Eye (tissue), 1 donor: ENCODE measurements at places on chromosomes 11 and 22.

- DNase-seq: peak; percentile 29
Measured at GRCh38 chr11:110525883-110526282, 96.1 kb downstream of the FDX1 start.

DNA sequence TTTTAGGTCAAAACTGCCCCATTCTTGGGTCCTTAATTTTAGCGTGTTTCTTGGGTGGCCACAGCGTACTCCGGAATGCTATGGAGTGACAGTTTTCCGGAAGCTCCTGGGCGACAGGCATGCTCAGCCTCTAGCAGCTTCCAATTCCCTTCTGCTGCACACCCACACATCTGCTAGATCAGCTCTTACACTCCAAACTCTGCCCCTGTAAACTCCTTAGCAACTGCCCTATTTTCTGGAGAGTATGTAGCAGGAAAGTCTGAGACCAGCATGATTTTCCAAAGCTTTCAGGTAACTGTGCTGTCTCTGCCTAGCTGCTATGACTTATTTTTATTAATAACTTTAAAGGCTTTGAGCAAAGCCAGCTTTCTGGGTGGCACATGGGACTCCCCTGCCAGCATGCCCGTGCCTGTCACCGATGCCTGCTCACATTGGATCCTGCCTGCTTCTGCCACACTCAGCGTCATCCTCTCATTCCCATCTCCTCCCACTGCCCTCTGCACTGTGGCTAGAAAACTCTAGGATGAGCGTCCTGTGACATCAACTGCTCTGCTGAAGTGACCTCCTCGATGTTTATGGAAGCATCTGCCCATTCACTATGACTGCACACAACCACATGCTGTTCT is 17.3 kb downstream of the TOLLIP start:
- DNase-seq: no peak

DNA sequence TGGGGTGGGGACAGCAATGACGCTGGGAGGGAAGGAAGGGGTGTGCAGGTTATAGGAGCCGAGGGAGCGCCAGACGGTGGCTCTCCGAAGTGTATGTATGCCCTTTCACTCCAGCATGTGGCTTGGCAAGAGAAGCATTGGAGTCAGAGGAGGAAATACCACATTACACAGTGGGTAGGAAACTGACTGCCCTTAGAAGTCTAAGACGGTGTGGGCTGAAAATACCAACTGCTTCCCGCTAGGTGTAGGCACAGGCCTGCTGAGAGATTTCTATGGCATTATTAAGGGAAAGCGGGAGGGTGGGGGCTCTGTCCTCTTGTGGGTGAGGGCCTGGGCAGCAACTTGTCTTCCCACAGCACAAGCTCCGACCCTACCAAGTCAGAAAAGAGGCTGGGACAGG is 44.7 kb downstream of the CACNG2 start:
- no peak for DNase-seq

DNA sequence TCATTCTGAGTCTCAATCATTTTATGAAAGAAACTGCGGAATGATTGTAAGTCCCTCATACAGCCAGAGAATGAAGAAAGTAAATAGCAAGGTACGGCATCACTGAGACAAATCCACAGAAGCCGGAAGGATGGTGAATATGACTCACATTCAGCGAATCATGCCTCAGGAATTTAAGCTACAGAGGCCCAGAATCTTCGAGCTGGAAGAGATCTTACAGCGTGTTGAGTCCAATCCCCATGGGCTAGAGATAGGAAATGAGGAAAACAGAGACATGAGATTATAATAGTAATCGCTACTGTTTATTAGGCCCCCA is 173.2 kb downstream of the KIF18A start:
- DNase-seq: peak; percentile 30

GRCh38 chr22:40525250-40525884 is 111.2 kb downstream of the MRTFA start:
- peak; percentile 70 for DNase-seq

DNA sequence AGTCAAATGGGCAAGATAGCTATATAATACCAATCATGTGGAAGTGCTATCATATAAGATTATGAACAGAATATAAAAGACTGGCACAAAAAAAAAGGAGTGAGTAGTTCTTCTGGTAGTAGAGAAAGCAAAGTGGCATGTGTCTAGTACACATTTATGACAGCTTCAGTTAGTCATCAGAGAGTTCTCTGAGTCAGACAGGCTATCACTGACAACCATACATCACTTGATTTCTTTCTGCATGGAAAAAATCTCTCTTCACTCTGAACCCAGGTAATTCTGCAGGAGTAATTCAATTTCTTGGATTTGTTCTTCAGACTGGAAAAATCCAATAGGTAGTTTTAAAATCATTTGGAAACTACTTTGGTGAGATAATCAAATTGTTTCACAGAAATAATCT is 286.8 kb upstream of the ANO3 start:
- peak; percentile 29 for DNase-seq

- no peak for DNase-seq
Measured at GRCh38 chr11:103079833-103080232, 12.1 kb downstream of the DCUN1D5 start.
